IPS DF 19.7 (cell line): ENCODE measurements at places on chromosomes 2 and 18.

GRCh38 chr18:10514601-10515000 is 11.2 kb upstream of the NAPG start:
- no peak for DNase-seq

- no peak for DNase-seq
These were observed 130.2 kb upstream of the PID1 start for GRCh38 chr2:229401171-229401865.

DNA sequence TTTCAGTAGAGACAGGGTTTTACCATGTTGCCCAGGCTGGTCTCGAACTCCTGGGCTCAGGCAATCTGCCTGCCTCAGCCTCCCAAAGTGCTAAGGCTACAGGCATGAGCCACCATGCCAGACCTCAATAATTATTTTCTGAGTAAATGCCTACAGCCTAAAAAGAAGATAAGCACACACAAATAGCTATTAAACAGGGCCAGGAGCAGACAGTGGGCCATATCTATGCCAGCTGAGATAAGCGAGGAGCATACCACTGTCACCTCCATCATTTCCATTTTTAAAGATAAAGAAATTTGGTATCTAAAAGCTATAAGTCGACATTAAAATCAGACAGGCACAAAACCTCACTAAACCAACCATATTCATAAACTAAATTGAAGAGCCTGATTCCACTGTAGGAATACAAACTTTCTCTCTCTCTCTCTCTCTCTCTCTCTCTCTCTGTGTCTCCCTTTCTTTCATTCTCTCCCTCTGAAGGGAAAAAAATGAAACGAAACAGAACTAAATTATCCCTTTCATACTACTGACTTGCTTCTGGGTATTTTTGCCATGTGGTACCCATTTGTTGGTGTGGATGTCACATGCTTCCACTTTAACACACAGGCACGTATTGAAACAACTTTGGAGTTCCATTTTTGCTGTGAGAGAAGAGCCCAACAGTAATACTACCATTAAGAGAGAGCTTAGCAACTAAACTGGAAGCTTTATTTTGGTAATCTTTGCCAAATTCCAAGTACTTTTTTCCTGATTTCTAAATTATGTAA is 51.0 kb downstream of the FARSB start:
- no peak for DNase-seq

GRCh38 chr2:74921236-74921736 is 37.2 kb upstream of the POLE4 start:
- DNase-seq: no peak

DNA sequence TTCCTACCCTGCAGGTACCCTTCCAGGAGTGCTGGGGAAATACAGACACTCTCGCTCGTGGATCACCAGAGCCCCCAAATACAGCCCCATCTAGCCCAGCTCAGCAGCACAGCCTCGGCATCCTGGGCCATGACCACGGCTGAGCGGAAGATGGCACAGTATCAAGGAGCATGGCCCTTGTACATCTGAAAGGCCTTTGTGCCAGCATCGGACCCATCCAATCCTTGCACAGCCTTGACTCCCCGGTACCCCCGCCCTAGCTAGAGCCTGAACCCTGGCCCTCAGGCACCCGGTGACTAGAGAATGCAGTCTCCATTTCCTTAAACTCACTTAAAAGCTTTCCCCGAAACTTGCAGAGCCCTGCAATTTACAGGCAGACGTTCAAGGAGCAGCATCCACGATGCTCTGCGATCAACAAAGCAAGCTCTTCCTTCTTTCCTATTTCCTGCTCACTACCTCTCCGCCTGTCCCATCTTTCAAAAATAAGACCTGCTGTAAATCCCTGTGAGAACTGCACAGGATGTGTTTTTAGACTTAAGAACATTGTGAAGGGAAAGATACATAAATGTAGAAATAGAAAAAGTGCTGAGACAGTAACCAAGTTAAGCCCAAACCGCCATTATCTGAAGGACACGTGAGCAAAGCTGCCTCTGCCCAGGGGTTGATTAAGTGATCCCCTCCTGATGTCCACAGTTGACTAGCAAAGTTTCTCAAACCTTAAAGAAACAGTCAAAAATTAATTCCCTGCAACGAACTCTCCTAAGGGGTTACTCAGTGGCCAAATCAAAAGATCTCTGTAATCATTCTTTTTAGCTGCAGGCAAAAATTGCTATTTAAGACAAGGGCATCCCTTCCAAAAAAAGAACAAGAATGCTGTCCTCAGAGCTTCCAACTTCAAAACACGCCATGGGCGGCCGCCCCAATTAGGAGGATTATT is 48.5 kb downstream of the ZNF516 start:
- no peak for DNase-seq

DNA sequence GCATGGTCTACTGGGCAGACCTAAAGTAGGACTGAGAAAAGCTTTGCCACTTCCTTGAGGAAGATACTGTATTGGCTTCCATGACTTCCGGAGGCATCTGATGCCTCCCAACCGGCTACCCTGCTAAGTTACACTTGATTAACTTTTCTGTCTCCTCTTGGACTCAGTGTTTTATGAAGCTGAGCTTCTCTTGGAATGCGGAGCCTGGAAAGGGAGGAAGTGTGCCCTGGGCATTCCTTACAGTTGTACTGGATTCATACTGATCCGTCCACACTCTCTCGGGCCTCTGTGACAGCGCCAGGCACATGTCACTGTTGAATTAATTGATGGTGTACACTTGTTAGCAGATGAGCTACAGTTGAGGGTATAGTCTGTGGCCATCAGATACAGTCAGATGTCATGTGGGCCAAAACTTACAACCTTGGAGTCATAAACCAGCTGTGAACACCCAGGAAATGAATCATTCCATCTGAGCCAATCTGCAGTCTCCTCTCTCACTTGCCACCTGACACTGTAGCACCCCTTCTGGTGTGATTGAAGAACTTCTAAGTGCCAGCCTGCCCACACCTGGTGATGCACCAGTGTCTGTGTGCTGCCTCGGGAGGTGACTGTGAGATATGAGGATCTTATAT is 122.5 kb downstream of the FHOD3 start:
- DNase-seq: no peak

DNA sequence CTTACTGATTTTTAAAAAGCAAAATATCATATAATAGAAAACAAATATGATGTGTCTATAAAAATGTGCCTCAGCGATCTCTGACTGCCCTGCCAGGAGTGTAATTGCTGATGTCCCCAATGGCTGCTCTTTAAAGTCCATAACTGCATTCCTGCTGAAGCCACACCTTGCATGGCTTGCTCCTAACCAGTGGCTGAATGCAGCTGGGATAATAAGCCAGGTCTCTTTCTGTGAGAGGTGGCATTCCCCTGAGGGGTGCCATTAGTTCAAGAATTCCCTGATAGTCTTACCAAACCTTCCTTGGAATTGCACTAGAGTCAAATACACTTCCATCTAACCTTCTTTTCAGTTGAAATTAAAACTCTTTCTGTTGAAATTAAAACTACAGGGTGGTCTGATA is 125.8 kb upstream of the ZNF804A start:
- no peak for DNase-seq

- DNase-seq: no peak
These were observed 38.1 kb downstream of the TMEM37 start for GRCh38 chr2:119469661-119470297.
